ENCODE measurements at places on chromosomes 6 and 20.
A peak's percentile ranks its signal among the peaks of the same experiment; 100 is the strongest.

DNA sequence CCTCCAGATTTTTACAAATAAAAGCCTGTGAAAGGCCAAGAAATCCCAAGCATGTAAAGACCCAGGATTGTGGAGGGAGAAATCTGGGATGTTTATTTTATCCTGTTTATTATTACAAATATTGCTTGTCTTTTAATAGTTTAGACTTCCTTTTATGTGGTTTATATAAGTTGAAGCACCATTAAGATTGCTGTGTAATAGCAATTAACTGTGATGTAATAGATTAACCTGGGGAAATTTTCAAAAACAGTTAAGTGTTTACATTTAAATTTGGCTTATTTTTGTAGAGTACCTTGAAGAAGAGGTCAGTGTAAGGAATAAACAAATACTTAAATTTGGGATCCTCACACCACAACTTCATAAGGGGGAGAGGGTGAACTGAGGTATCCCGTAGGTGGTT is 27.0 kb downstream of the VAPB start:
- no peak for DNase-seq

DNA sequence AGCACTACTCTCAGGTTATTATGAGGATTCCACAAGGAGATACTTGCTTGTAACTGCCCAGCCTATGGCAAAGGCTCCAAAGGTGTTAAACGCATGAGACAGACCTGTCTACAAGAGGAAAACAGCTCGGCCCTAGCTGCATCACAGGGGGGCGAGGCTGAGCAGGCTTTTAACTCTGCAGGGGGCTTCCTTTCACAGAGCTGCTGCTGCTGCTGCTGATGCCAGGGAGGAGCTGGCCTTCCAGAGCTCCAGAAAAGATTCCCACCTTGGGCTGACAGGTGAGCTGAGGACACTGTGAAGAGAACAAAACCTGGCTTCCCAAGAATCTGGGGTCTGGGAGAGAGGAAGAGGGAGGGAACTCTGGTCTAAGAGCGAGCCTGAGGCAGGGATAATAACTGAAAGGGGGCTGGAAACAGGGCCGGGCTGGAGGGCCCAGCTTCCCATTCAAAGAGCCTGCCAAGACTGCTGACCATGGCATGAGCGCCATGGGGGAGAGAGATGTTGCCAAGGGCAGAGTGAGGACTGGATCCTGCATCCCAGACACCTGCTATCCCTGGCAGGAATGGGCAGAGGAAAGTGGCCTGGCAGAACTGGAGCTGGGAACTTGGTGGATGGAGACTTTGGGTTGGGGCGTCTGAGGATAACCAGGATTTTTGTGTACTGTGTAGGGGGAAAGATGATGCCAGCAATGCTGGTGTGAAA is 211.1 kb upstream of the LRFN2 start:
- DNase-seq = no peak

GRCh38 chr6:119197271-119197670 is 118.8 kb upstream of the FAM184A start:
- DNase-seq = no peak

DNA sequence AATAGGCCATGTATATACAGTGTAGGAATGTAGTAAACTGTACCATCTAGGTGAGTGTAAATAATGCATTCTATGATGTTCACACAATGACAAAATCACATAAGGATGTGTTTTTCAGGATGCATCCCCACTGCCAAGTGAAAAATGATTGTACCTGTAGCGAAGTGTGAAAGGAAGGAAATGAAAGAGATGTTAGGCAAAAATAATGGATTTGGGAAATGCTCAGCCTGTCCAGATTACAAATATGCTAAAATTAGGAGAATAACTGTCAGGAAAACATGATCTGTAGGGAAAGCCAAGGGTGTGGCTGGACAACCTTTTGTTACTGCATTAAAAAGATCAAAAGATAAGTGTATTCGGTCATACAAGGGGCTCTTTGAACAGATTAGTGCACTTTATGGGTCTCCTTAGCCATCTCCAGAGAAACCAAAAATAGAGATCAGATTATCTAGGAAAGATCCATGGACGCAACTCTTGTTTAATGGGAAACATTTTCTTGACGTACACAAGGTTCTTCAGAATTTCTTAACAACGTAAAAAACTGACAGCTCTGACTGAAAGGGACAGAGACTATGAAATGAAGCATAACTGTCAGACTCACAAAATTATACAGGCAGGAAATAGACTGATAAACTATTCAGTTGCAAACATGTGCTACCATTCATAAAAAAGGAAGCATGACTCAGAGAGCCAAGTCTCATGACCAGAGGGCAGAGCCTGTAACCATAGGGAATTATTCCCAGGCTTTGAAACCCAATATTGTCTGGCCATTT is 253.6 kb upstream of the RAB32 start:
- no peak for DNase-seq

GRCh38 chr6:235763-236360 is 56.4 kb upstream of the DUSP22 start:
- DNase-seq = no peak

- no peak for DNase-seq
Observed at GRCh38 chr6:127185437-127185995, 67.0 kb downstream of the RSPO3 start.

GRCh38 chr20:22465622-22466446 is 118.5 kb downstream of the FOXA2 start:
- no peak for DNase-seq

DNA sequence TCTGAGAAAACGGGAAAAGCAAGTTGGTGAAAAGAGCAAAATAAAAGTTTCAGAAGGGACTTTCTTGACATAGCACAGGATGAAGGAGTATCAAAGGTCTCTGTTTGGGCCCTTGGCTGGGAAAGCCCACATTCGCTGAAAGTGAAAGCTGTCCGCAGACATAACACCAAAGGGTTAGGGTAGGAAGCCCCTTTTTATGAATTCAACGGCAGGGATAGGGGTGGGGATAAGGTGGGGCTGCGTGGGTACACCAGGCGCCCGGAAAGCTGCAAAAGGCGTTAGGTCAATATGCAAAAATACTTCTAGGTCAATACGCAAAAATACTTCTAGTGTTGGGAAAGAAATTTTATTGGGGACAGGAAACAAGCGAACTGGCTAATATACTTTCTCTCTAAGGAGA is 135.1 kb downstream of the OR2B2 start:
- no peak for DNase-seq

DNA sequence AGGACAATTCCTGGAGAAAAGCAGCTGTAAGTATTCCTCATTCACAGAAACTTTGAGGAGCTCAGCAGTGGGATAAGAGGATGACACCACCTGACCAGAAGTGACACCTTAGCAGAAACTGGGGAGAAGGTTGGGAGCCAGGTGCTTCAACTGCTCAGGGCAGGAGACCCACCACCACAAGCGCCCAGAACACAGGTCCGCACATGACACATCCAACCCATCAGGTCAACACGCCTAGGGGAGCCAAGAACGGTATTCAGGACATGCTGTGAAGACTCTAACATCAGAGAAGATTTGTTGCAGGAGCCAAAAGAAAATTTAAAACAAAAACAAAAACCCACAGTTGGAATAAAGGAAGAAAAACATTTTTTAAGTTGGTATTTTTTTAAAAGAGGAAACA is 50.5 kb downstream of the SLC23A2 start:
- DNase-seq = no peak

DNA sequence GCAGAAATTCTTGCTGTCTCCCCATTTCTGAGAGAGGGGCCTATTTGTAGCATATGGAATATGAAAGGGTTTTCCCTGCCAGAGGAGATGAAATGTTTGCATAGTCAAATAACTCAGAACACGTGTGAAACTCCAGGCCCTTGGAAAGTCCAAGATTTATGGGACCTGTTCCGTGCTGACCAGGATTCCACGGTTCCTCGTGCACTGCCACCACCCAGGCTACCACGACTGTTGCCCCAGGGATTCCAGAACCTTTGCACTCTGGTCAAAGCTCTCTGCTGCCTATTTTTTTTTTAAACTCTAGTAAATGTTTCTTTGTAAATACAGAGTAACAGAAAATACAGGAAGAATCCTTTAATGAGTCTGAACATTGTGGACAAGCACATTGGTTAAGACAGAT is 35.0 kb downstream of the MYLK4 start:
- no peak for DNase-seq

- DNase-seq = no peak
Observed at GRCh38 chr20:37545516-37545915, 17.8 kb upstream of the BLCAP start.

DNA sequence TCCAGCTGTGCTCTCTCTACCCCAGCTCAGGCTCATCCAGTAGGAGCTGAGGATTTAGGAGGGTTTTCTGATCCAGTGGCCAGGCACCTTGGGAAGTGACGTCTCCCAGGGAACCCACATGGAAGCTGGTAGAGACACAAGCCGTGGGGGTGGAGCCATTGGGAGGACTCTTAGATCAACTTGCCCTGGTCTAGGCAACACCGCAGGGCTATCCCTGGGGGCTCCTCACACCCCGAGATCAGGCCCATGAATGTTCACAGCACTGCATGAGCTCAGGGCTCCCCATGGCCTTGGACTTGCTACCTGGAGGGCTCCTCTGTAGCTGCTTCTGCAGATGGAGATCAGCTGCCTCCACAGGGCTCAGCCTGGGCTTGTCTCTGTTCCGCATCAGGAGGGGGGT is 112.1 kb downstream of the CDH4 start:
- peak; percentile 62 for DNase-seq

DNA sequence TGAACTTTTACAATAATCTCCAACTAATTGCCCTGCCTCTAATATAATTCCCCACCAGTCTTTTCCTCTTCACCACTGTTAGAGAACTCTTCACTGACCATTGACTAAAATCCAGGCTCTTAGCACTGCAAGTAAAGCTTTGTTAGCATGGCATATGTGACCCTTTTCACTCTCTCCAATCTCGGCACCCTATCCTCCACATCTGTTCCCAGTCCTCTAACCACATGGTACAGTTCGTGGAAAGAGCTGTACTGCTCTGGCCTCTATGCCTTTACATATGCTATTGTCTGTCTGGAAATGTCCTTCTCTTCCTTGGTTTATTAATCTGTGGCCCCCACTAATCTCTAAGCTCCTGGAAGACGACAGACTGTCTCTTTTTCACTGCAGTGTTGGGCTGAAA is 63.0 kb upstream of the EIF2S2 start:
- no peak for DNase-seq

DNA sequence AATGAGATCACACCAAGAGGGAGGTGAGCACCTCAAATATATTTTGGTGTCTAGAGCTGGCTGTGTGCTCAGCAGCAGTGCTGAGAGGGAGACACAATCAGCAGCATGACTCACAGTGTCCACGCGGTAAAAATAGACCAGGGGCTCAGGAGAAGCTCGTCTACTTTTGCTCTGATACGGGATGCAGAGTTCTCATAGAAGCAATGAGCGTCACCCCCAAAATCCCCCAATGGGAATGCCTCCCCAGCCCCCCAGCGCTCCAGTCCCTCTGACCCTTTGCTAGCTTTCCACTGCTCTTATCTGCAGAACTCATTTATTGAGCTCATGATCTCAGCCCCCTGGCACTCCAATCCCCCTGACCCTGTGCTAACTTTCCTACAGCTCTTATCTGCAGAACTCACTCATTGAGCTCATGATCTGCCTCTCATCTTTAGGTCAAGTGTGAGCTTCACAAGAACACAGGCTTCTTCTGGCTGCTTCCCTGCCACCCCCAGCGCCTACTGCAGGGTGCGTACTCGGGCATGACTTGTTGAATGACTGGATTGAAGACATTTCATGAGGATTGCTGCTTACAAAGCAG is 34.0 kb downstream of the SYNDIG1 start:
- peak; percentile 88 for DNase-seq

Measured in posterior vena cava (tissue), 2 donors.